ENCODE measurements at places on chromosomes 5 and 9.

- no peak for DNase-seq
Measured at GRCh38 chr5:151738125-151738848, 20.1 kb downstream of the ATOX1 start.

GRCh38 chr5:38807570-38808483, 38.0 kb upstream of the OSMR start:
- DNase-seq = no peak

DNA sequence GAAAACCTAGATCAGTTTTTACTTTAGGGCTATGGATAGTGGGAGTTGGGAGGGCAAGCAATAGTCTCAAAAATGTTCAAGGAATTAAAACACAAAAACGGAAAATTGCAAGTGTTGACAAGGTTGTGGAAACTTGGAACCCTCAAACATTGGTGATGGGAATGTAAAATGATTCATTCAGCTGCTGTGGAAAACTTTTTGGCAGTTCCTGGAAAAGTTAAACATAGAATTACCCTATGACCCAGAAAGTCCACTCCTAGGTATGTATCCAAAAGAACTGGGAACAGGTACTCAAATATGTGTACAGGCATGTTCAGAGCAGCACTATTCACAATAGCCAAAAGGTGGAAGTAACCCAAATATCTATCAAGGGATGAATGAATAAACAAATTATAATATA, 1.2 kb upstream of the MSANTD3 start:
- DNase-seq = no peak

DNA sequence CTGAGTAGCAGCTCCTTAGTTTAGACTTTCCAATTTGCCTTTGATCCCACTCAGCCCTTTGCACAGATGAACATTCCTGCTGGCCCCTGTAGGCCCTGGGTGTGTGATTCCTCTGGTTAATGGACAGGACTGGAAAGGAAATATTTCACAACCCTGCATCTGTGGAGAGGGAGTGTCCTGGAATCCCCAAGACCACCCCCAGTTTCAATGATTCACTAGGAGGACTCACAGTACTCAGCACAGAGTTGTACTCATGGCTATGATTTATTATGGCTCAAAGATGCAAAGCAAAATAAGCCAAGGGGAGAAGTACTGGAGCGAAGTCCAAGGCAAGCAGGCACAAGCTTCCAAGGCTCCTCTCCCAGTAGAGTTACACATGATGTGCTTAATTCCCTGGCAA, 42.4 kb upstream of the TJP2 start:
- DNase-seq = no peak

GRCh38 chr5:177432143-177432838, 5.8 kb downstream of the GRK6 start:
- DNase-seq = no peak

DNA sequence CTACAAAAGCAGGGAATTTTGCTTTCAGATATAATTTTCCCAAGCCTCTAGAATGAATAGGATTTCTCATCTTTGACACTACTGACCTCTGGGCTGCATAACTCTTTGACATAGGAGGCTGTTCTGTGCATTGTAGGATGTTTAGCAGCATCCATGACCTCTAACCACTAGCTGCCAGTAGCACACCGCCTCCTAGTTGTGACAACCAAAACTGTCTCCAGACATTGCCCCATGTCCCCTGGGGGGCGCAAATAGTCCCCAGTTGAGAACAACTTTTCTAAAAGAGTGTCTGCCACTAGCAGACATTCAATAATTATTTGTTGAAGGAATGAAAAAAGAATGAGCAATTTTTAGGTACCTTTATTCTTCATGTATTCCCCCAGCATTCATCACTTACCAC, 51.8 kb downstream of the POU4F3 start:
- DNase-seq = no peak

DNA sequence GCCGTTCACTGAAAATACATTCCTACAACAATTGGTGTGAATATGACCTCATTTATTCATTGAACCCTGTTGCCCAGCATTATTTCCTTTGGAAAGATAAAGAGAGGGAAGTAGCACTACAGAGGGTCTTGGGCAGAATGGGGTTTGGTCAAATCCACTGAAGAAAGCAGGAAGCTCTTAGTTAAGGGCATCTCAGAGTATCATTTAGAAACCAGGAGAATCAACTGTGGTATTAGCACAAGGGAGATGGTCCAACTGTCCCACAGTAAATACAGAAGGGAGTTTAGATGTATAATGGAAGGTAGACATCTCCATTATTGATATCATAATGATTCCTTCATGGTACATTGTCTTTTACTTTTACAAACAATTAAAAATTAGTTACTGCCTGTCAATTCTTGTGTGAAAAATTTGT, 47.1 kb downstream of the LIX1 start:
- DNase-seq = no peak

GRCh38 chr9:122900791-122901190, 4.4 kb downstream of the RC3H2 start:
- no peak for DNase-seq

GRCh38 chr5:89449392-89450148, 566.6 kb upstream of the MEF2C start:
- no peak for DNase-seq

DNA sequence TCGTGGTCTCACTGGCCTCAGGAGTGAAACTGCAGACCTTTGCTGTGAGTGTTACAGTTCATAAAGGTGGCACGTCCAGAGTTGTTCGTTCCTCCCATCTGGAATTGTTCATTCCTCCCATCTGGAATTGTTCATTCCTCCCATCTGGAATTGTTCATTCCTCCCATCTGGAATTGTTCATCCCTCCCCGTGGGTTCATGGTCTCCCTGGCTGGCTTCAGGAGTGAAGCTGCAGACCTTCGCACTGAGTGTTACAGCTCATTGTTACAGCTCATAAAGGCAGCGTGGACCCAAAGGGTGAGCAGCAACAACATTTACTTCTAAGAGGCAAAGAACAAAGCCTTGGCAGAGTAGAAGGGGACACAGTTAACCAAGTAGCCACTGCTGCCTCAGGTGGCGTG, 69.1 kb downstream of the GCNT1 start:
- no peak for DNase-seq

DNA sequence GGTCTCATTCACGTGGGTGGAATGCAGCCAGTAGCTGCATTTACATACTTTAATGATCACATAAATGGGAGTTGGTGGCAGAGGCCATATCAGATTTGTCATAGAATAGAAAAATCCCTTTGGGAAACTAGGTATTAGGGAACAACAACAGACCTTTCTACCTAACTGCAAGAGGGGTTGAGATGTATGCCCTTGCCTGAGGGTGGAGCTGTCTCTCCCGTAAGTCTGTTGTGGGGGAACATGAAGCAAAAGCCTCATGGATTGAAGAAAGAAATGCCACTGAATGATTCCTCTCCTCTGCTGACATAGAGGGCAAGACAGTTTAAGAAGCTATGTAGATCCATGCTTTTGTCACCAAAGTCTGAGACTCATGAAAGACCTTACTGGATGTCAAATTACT, 461.3 kb downstream of the SPOCK1 start:
- DNase-seq = no peak

DNA sequence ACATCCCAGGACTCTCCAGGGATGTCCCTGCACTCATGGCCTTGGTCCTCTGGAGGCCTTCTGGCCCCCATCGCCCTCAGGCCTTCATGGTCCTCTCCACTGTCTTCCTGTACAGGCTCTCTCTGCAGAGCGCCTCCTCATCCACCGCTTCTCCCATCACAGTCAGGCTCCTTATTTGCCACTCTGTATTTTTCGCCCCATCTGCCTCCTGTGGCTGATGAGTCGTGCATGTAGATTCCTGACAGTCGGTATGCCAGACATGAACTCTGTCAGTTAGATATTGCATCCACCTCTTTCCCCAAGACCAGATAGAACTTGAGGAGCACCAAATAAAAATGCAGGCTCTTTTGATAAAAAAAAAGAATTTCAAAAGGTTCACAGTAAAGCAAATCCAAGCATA, 362.8 kb downstream of the IRX1 start:
- DNase-seq = no peak

- DNase-seq = no peak
Measured at GRCh38 chr9:134602547-134603362, 38.8 kb upstream of the COL5A1 start.

GRCh38 chr5:130066644-130067043, 162.4 kb downstream of the CHSY3 start:
- no peak for DNase-seq

GRCh38 chr5:66145737-66146136, 1.6 kb downstream of the SREK1 start:
- no peak for DNase-seq

GRCh38 chr5:136890431-136891148, 525.2 kb upstream of the TRPC7 start:
- peak; percentile 95 for DNase-seq

DNA sequence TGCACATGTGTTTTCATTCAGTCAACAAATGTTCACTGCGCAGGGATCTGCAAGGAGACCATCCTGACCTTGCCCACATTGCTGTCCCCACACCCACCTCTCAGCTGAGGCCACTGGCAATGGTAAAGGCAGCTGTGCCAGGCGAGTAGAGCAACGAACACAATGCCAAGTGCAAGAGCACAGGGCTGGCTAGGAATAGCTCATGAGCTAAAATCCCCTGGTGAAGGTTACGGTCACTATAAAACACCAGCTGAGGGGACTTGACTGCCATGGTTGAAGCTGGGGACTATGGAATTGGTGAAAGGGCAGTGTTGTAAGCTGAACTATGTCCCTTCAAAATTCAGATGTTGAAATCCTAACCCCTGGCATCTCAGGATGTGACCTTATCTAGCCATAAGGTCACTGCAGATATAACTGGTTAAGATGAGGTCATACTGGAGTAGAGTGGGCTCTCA, 96.1 kb downstream of the OTULIN start:
- no peak for DNase-seq

DNA sequence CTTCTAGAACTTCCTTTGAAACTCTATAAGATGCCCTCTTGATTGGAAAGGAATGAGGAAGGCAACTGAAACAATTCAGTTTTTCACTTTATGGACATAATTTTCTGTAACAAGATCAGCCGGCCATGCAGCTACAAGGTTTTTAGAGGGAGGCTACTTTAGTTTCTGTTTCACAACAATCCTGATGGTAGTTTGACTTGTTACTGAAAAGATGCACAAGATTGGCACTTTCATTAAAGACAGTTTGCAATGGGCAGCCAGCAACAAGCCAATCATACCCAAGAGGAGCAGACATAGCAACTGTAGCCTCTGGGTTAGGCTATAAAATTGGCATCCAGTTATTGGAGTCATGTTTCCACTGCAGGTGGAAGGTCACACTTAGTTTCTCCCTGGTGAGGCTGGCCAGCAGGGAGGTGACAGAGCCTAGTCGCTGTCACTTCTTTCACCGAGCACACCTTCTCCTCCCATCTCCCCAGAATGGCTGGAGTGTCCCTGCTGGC, 74.3 kb upstream of the TGFBR1 start:
- DNase-seq = no peak

DNA sequence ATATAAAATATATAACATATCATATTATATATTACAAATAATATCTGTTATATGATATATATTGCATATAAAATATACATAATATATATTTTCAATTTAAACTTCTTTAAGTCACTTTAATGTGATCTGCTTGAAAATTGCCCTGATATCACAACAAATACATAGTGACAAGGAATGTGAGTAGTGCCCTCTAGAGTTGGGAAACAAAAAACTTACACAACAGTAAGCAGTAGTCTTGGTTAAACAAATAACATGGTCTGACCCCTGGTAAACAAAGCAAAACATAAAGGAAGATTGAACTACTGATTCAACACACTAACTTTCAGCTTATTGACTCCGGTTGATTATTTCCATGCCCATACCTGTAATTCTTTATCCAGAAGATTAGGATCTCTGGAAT, 188.3 kb upstream of the NMUR2 start:
- no peak for DNase-seq

- no peak for DNase-seq
Measured at GRCh38 chr9:78821126-78821822, 524.3 kb downstream of the PSAT1 start.

DNA sequence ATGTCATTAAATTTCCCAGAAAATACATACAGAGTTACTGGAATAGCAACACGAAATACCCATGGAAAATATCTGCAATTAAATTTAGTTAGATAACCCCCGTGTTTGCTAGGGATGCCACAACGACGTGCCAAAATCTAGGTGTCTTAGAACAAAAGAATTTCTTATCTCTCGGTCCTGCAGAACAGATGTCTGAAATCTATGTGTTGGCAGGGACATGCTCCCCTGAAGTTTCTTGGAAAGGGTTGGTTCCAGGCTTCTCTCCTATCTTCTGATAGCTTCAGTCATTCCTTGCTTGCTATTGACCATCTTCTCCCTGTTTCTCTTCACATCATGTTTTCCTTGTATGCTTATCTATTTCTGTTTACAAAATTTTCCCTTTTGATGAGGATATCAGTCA, 1067.0 kb downstream of the CDH18 start:
- DNase-seq = no peak

DNA sequence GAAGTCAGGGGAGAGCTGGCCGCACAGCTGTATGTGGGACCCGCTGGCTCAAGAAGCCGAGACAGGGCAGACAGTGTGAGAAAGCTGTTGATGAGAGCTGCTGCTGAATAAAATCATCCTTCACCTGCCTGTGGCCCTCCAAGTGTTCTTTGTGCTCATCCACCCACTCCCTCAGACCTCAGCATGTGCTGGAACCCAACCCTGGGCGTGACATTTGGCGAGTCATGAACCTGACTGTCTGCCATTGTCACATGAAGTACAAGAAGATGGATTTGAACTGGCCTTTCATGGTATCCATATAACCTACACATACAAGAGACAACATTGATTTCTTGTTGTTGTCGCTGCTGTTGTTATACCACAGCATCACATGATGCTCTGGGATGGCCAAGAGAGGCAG, 139.7 kb upstream of the PLCXD3 start:
- no peak for DNase-seq

GRCh38 chr9:136201609-136202453, 3.1 kb downstream of the LHX3 start:
- peak; percentile 21 for DNase-seq

- DNase-seq = no peak
Measured at GRCh38 chr5:10743526-10743925, 17.5 kb downstream of the DAP start.

Measured in NCI-H524 (cell line).